ENCODE measurements at places on chromosomes 7 and 10.

DNA sequence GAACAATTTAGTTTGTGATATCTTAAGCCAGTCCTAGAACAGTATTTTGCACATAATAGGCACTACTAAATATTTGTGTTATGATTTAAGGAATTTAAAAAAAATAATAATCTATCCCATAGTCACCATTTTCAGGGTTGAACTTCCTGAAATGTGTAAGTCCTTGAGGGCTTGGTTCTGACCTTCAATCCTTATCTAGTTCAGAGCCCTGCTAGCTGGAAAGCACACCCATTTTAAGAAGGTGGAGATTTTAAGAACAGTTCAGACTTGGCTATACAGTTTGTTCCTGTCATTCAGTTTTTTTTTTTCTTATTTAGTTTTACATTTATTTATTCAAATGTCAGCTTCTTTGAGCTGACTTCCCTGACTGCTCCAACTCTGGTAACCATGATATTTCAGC lies 183.4 kb upstream of the MAGI2 start:
- no peak for DNase-seq

DNA sequence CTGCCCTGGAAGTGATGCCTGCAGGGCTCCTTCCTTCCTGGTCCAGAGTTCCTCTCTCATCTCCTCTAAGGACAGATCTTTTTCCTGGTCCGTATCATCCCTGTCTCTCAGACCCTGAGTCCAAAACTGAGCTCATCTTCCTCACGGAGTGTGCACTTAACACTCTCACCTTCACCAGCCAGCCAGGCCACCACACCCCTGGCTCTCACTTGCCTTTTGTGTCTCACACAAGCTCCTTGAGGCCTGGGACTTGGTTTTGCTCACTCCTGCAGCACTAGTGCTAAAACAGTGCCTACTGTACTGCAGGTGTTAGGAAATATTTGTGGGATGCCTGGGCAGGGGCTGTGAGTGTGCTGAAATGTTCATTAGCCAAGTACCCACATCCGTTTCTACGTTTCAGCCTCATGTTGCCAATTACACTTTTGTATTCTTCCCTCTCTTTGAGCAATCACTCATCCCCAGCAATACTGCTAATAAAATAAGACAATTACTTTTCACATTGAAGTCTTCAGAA lies 21.4 kb upstream of the PARP12 start:
- DNase-seq, result no peak

DNA sequence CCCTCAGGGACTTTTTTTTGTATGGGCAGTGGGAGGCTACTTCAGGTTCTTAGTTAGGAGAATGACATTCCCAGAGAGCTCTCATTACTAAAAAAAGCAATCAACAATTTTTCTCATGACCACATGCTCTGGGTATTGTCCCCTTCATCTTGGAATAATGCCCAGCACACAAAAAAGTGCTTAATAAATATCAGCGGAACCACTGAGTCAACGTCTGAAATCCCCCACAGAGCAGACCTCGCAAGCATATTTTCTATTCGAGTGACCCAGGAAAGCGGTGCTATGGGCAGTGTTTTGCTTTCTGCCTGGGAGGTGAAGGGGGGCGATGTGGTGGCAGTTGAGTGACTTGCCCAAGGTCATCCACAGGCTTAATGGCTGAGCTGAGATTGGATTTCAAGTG lies 493.4 kb upstream of the ZMIZ1 start:
- DNase-seq, result no peak

DNA sequence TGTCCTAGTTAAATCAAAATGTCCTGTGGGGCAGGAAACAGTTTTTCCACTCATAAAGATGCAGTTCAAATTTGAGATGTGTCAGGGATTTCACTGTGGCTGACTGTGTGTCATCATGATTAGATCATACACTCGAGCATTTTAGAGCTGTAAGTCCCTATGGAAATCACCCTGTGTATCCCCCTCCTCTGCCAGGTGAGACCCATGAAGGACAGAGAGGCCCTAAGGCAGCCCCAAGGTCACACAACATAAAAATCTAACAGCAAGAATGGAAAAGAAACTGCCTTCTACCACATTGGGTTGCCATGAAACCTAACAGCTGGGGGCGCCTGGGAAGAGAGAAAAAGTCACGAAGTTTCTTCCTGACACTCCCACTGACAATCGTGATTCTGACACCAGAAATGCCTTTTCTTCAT lies 135.8 kb downstream of the KCNMA1 start:
- no peak for DNase-seq

- no peak for DNase-seq
These were observed 77.5 kb upstream of the KMT2E start for GRCh38 chr7:104936546-104936945.
